Adipose tissue (tissue), 3 donors: ENCODE measurements at places on chromosomes 11 and 22. TPM values are rescaled to one million over a fixed set of nuclear protein-coding genes. Genes with fewer than 3 reads are reported as not detected.

Gene SLC25A45
- polyA plus RNA-seq = 18.5 TPM

Gene ANKK1
- polyA plus RNA-seq = 1.1 TPM

Gene TMPRSS6
- not detected for polyA plus RNA-seq

Gene ZP1
- 0.33 TPM for polyA plus RNA-seq

Gene CASP4
- 105 TPM for polyA plus RNA-seq

Gene SLC22A6
- polyA plus RNA-seq = not detected

Gene SLC22A24
- not detected for polyA plus RNA-seq

Gene RIN1
- 9.0 TPM for polyA plus RNA-seq

Gene DESI1
- 19.6 TPM for polyA plus RNA-seq

Gene CCDC83
- polyA plus RNA-seq = not detected

Gene GRAP2
- 0.41 TPM for polyA plus RNA-seq

Gene CCDC81
- 0.52 TPM for polyA plus RNA-seq

Gene DGCR2
- polyA plus RNA-seq = 13.4 TPM

Gene NXPE1
- polyA plus RNA-seq = not detected

Gene ACR
- polyA plus RNA-seq = 0.25 TPM

Gene ANO1
- 7.8 TPM for polyA plus RNA-seq

Gene EEF1G
- polyA plus RNA-seq = 2,248 TPM

Gene MPZL2
- polyA plus RNA-seq = 12.3 TPM

Gene RAG2
- not detected for polyA plus RNA-seq

Gene JAML
- 14.6 TPM for polyA plus RNA-seq

Gene APOL6
- 11.6 TPM for polyA plus RNA-seq

Gene FHIP1B
- 27.4 TPM for polyA plus RNA-seq

Gene MICAL2
- polyA plus RNA-seq = 7.9 TPM

Gene DEPDC5
- 4.0 TPM for polyA plus RNA-seq

Gene PGM2L1
- 3.2 TPM for polyA plus RNA-seq

Gene NARS2
- polyA plus RNA-seq = 8.2 TPM

Gene MICALL1
- polyA plus RNA-seq = 19.6 TPM

Gene OVOL1
- not detected for polyA plus RNA-seq

Gene DRD4
- polyA plus RNA-seq = 0.18 TPM

Gene FAM227A
- polyA plus RNA-seq = 0.04 TPM

Gene BATF2
- polyA plus RNA-seq = 7.4 TPM

Gene OR10D3
- not detected for polyA plus RNA-seq

Gene FLRT1
- polyA plus RNA-seq = 0.10 TPM

Gene C1QTNF4
- polyA plus RNA-seq = 0.45 TPM

Gene RIBC2
- polyA plus RNA-seq = 0.17 TPM

Gene B3GAT1
- 1.7 TPM for polyA plus RNA-seq

Gene BIK
- polyA plus RNA-seq = 1.0 TPM

Gene SYT12
- 0.22 TPM for polyA plus RNA-seq

Gene KCNJ5
- 0.90 TPM for polyA plus RNA-seq

Gene ART5
- polyA plus RNA-seq = 0.22 TPM

Gene ALG9
- polyA plus RNA-seq = 13.2 TPM

Gene UQCR10
- 192 TPM for polyA plus RNA-seq

Gene CCDC15
- 0.60 TPM for polyA plus RNA-seq

Gene MMP27
- polyA plus RNA-seq = 0.07 TPM

Gene CSRP3
- 0.21 TPM for polyA plus RNA-seq

Gene PRG2
- polyA plus RNA-seq = 0.79 TPM

Gene QSER1
- polyA plus RNA-seq = 3.7 TPM

Gene IMMP1L
- polyA plus RNA-seq = 9.6 TPM

Gene SHANK3
- 6.3 TPM for polyA plus RNA-seq

Gene BTG4
- not detected for polyA plus RNA-seq
